H54 (cell line): ENCODE measurements at places on chromosomes 2 and 18.

DNA sequence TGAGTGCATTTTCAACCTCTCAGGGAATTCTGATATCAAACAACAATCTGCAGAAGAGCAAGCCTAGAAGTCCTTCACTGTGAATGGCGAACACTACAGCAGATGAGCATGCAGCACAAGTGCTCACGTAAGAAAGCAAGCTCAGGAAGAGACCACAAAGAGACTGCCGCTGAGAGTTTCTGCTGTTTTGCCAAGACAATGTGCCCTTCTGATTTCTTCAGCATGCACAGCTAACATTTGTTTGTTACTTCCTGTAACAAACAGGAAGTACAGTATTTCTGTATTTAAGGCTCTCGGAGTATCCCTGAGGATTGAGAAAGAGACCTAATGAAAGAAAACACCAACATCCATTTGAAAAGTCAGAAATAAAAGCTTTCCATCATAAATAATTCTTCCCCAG lies 45.9 kb downstream of the MBOAT2 start:
- no peak for DNase-seq

- no peak for DNase-seq
Observed at GRCh38 chr2:23027396-23027795, 357.6 kb upstream of the KLHL29 start.

DNA sequence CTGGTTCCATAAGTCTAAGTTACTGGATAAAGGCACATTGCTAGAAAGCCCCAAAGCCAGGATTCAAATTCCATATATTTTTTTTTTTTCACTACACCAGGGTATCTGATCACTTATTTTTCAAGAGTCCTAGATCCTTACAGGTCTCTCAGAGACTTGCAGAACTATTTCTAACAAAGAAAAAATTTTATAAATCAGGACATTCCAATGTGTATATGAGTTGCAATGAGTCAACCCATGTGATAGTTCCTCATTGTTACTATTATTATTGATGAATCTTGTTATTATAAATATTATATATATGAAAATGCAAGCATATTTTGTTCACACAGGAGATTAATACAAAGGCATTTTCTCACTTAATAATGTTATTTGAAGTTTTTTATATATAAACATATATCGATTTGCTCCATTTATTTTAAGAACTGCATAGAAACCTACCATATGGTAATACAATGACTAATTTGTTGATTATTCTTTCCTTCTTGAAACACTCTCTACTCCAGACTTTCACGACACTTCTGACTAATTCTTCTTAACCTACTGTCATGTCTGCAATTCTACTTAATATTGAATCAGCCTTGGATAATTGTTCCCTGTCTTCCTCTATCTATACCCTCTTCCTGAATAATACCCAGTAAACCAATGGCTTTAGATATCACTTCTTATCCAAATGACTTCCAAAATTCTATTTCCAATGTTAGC lies 968.4 kb upstream of the NRXN1 start:
- DNase-seq = no peak

- DNase-seq = no peak
Observed at GRCh38 chr18:37375181-37375580, 190.4 kb downstream of the CELF4 start.

GRCh38 chr2:61006486-61007105 lies 10.9 kb upstream of the PEX13 start:
- DNase-seq = no peak

DNA sequence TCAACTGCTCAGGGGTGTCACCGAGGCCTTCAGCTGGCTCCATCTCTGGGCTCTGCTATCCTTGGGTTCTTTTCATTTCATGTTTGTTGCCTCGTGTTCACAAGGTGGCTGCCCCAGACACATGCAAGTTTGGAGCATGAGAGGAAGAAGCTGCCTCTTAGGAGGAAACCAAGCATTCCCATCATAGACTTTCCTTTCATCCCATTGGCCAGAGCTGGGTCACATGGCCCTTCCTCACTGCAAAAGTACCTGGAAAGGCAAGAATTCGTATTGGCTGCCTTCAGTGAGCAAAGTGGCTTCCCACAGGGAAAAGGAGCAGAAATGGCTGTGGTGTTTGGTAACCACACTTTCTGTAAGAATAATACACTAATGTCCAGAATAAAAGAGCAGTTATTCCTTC lies 155.7 kb upstream of the RAB12 start:
- no peak for DNase-seq

- no peak for DNase-seq
Observed at GRCh38 chr18:50720325-50720674, 99.5 kb downstream of the MRO start.

DNA sequence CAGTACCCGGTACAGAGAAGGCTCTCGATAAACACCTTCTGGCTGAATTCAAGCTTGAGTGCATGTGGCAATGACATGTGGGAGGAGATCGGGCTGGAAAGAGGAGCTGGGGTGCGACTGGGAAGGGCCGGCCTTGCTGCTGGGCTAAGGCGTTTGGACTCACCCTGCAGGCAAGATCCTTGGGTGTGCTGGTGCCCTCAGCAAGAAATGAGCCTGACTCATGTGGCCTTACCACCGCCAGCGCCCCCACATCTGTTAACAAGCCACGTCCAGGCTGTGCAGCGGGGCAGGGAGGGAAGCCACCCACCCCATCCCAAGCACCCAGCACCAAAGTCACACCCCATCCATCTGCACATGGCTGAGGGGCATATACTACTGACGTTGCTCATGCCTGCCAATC lies 1.3 kb downstream of the HS1BP3 start:
- DNase-seq = no peak

DNA sequence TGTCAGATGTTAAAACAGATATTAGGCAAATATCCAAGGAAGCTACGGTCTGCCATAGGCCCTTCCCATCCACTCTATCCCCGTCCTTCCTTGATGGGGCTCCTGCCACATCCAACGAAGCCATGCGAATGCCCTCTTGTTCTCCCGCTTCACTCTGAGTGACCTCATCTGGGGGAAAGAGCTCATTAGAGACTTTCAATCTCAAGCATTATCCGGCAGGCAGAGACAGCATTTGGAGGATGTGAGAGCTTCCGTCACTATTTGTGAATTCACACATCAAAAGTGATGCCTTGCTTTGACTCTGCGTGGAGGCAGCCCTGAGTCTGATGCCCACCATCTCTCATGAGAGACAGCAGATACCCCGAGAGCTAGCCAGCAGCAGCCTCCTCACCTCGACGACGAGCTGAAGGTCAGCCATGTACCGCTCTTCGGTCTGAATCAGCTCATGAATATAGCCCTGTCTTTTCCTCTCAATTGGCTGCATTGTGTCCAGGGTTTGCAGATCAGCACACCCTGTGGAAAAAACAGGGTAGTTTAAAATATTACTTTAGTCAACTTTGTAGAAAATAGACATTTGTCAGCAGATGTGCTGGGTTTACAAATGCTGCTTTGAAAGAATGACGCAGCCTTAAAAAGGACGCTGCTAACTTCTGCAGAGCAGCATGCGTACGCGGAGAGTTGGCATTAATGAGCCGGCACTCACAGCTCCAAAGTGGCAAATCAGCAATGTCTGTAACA lies 45.9 kb downstream of the FAM228A start:
- no peak for DNase-seq

DNA sequence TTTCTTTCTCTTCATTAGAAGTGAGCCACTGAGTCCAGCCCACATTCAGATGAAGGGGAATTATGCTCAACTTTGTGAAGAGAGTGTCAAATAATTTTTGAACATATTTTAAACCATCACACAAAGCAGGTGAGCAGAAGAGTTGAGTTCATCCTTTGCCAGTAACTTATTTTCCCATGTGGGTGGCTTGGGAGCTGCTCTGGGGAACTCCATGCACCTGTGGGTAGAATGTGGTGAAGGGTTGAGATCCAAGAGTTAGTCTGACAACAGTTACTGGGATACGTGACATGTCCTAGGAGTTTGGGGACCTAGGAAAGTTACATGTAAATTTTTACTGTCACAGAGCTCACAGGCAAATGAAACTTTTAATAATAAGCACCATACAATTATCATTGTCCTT lies 21.6 kb downstream of the MAPK4 start:
- no peak for DNase-seq

DNA sequence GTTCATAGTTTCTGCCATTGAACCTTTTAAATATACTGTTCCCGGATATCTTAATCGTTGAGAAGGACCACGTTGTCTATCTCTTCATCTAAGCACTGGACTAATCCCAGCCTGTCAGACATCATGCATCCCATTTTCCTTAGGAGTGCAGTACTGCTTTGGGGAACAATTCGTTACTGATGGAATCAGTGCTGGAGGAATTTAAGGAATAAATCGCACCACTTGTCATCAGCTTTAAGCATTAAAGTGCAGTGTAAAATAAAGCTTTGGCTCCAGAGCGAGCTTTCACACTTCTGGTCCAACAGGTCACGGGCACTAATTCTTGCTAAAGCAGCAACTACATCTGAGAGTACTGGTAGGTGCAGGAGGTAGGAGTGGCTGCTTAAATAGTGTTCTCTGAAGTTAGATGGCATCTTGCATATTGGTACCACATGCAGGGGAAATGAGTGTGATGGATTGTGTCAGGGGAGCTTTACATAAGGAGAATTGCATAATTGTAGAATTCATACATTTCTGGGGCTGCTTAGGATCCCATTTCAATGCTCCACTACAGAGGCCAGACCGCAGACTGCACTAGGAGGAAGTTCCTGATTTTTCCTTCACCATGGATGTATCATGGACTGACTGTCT lies 105.7 kb upstream of the RASGRP3 start:
- DNase-seq = no peak

GRCh38 chr2:12326449-12327190 lies 390.1 kb upstream of the TRIB2 start:
- no peak for DNase-seq

GRCh38 chr2:67565761-67566160 lies 168.6 kb downstream of the ETAA1 start:
- no peak for DNase-seq

DNA sequence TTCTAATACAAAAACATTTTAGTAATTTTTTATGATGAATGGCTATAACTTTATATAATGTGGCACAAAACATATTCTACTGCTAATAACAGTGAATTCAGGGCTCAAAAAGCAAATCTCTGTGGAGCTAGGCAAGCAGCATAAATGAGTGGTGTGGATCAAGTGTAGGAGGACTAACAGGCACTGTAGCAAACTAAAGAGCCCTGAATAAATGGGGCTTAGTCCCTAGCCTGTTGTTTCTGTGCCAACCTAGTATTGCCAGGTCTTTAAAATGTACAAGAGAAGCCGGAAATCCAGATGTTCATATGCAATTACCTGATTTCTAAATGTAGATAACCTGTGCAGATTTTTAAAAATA lies 18.5 kb downstream of the REL start:
- DNase-seq = no peak

GRCh38 chr2:190355968-190356644 lies 12.7 kb downstream of the INPP1 start:
- DNase-seq = no peak
